ENCODE measurements at places on chromosomes 2 and 18.

GRCh38 chr2:165568361-165568760, 98.9 kb downstream of the CSRNP3 start:
- no peak for DNase-seq

DNA sequence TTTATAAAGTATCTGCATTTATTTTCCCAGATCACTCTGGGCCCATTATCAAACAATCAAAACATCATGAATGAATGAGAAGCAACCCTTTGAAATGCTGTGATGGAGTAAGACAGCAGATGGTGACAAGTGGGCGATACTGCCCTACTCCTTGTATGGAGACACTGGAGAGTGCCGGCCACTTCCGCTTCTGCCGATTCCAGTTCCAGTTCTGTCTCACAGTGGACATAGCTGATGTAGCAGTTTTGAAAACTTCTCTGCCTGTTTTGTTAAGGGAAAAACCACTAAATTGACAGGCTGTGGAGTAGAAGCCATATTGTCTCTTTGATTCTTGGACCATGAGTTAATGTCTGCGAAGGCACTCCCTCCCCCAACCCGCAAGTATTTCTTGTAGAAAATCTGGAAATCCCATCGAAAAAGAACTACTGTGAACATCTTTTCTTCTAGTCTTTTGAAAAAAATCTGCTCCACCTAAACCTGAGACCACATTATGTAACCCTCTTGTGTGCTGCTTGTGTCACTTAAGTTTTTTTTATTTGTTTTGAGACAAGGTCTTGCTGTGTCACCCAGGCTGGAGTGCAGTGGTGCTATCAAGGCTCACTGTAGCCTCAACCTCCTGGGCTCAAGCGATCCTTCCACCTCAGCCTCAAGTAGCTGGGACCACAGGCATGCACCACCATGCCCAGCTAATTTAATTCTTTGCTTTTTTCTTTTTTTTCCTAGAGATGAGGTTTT, 133.5 kb downstream of the TANC1 start:
- no peak for DNase-seq

GRCh38 chr2:178238154-178238521, 43.8 kb downstream of the OSBPL6 start:
- no peak for DNase-seq

DNA sequence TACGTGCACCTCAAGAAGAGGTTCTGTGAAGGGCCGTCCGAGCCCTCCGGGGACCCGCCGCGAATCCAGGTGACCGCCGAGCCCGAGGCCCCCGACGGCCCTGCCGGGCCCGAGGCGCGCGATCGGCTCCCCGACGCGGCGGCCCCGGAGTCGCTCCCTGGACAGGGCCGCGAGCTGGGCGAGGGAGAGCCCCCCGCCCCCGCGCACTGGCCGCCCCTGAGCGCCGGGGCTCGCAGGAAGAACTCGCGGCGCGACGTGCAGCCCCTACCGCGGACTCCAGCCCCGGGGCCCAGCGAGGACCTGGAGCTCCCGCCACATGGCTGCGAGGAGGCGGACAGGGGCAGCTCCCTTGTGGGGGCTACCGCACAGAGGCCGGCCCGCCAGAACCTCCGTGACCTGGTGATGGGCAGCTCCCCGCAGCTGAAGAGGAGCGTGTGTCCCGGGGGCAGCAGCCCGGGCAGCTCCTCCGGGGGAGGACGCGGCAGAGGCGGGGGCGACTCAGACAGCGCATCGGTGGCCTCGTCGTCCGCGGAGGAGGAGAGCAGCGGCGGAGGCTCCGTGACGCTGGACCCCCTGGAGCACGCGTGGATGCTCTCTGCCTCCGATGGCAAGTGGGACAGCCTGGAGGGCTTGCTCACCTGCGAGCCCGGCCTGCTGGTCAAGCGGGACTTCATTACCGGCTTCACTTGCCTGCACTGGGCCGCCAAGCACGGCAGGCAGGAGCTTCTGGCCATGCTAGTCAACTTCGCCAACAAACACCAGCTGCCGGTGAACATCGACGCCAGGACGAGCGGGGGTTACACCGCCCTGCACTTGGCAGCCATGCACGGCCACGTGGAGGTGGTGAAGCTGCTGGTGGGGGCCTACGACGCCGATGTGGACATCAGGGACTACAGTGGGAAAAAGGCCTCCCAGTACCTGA, 812 bp downstream of the SOWAHC start:
- no peak for DNase-seq

GRCh38 chr2:228827056-228827700, 443.9 kb downstream of the PID1 start:
- DNase-seq: no peak

GRCh38 chr2:126707941-126708340, 52.0 kb downstream of the GYPC start:
- DNase-seq: no peak

DNA sequence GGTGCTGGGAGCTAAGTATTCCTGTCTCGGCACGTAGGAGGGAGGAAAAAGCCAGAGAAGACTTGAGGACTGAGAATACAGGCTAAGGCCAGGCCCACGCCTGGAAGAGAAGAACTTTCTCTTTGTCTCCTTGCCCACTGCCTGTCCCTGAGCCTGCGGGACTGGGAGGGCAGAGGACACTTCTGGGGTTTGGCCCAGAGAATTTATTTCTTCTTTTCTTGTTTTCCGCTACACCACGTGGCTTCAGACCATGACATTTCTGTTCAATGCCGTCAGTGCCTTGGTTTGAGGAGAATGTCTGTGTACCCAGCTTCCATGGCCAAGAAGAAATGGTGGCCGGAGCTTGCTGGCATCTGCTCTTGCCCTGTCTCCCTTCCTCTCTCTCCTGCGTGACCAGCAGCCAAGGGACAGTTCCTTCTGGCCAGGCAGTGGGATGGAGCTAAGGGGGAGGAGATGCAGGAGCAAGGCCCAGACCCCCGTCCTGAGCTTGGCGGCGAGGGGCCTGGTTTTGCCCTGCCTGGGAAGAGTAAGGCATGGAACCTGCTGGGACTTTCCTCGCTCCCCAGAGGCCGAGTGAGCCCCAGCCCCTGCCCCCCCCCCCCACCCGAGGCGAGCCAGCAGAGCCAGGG, 140.3 kb downstream of the KLHL29 start:
- DNase-seq: no peak

GRCh38 chr2:195021711-195022507, 635.1 kb upstream of the SLC39A10 start:
- no peak for DNase-seq

- DNase-seq: no peak
Measured at GRCh38 chr18:77366067-77366719, 116.5 kb downstream of the GALR1 start.

- DNase-seq: no peak
Measured at GRCh38 chr2:16691261-16691660, 25.6 kb upstream of the CYRIA start.

DNA sequence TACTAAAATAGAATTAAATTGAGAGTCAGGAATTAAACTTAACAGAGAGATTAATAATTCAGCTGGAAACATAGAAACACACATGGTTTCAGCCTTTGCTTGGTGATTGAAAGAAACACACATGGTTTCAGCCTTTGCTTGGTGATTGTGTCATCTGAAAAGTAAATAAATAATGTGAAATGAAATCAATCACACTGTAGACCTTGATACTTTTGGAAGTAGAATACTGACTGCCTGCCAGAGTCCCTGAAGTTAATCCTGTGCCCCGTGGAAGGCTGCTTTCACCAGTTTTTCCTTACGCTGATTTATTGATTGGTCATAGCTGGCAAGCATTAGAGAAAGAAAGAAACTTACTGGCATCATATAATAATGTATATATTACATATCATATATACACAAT, 1252.7 kb upstream of the FAM98A start:
- DNase-seq: no peak

GRCh38 chr2:45821558-45822271, 170.2 kb downstream of the PRKCE start:
- DNase-seq: no peak

- no peak for DNase-seq
Measured at GRCh38 chr2:197268786-197269584, 41.6 kb downstream of the ANKRD44 start.

DNA sequence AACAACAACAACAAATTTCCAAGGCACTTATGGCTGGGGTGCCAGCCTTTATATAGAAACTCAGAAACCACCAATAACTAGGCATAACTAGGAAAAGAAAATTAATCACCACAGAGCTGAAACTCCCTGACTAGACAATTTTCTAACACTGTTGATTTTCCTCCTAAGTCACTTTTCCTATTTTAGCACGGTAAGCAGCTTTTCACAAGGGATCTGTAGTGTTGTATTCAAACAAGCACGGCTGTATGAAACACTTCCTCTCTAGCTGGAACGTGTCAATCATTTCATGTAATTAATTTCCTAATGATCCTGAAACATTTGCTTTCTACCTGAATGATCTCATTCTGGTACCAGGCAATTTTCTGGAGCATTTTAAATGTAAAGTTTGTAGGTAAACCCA, 645.0 kb downstream of the IRS1 start:
- no peak for DNase-seq

- no peak for DNase-seq
Measured at GRCh38 chr2:207332480-207333212, 166.9 kb upstream of the KLF7 start.

GRCh38 chr2:8252997-8253694, 428.7 kb upstream of the ID2 start:
- DNase-seq: no peak

DNA sequence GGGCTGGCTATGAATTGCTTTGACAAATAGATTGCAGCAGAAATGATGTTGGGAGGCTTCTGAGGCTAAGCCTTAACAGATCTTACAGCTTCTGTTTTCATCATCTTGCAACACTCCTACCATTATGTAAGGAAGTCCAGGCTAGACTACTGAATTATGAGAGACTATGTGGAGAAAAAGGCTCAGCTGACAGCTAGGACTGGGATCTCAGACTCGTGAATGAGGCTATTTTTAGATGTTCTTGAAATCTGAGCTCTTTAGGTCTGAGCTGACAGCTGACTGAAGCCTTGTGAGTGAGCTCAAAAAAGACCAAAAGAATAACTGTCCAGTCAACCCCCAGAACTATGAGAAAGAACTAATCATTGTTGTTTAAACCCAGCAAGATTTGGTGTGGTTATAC, 70.3 kb downstream of the VWC2L start:
- peak; percentile 58 for DNase-seq

Data from COLO829 (cell line).